ENCODE measurements at places on chromosomes 1 and 21. TPM values are rescaled to one million over a fixed set of nuclear protein-coding genes. Genes with fewer than 3 reads are reported as not detected.

Gene OLIG2
- polyA plus RNA-seq = not detected

Gene SSR2
- polyA plus RNA-seq = 261 TPM

Gene NEXN
- polyA plus RNA-seq = 8.7 TPM

Gene EFNA3
- 2.0 TPM for polyA plus RNA-seq

Gene CHRM3
- polyA plus RNA-seq = 0.15 TPM

Gene PCP4L1
- polyA plus RNA-seq = not detected

Gene SSBP3
- polyA plus RNA-seq = 9.1 TPM

Gene LCE2D
- polyA plus RNA-seq = not detected

Gene HSPB7
- polyA plus RNA-seq = not detected

Gene PRRX1
- not detected for polyA plus RNA-seq

All from A549 (cell line).